Right cardiac atrium (tissue), 5 donors: ENCODE measurements at places on chromosomes 16 and 17.

- DNase-seq: no peak
These were observed 139.6 kb upstream of the NOL11 start for GRCh38 chr17:67578142-67578457.

DNA sequence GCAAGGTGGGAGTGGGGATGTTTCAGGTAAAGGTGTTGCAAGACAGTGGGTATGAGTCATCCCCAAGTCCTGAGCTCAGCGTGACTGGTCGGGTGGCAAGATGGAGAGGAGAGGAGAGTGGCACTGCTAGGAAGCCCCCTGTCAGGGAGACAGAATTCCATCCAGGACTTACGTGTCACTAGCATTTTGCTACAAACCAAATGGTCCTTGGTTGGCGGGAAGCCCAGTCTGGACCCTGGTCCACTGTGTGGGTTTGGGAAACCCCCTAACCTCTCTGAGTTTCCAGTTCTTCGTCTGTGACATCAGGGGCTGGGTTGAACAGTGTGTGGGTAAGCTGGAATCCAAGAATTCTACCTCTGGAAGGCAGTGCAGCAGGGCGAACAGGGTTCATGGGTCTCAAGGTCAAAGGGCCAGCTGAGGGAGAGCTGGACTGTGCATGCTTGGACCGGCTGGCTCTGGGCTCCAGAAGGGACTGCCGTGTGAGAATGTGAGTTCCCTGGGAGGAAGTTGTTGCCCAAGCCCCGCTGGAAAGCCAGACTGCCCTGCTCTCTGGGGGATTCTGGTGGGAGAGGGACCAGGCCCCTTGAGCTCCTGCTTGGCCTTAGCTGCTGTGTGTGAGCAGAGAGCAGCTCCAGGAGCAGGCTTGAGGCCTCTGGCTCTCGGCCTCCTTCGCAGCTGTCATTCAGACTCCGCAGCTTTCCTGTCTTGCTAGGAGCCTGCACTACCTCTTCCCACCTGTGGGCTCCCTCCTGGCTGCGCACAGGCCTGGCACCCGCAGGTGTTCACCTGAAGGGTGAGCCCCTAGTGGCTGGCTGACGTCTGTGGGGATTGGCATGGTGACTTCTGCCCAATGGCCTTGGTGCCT, 84.6 kb downstream of the NT5M start:
- DNase-seq: peak; percentile 38

DNA sequence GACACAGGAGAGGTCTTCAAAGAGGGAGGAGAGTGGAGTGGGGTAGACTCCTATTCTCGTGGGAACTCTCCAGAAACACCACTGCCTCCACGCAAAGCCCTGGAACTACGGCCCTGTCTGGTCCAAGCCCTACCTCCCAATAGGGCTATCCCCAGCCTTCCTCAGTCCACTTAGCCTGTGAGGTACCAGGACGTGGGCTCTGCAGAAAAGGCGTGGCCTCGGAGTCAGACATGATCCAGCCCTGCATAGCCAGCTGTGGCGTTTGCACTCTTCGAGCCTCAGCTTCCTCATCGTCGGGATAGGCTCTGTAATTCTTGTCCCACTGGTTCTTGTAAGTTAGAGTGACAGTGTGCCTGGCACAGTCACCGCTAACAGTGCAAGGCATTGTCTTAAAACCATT, 13.8 kb downstream of the ENDOV start:
- DNase-seq: no peak

- DNase-seq: no peak
These were observed 8.6 kb downstream of the SARM1 start for GRCh38 chr17:28379814-28380801.

- no peak for DNase-seq
These were observed 28.9 kb upstream of the ZNF750 start for GRCh38 chr17:82868715-82869131.

DNA sequence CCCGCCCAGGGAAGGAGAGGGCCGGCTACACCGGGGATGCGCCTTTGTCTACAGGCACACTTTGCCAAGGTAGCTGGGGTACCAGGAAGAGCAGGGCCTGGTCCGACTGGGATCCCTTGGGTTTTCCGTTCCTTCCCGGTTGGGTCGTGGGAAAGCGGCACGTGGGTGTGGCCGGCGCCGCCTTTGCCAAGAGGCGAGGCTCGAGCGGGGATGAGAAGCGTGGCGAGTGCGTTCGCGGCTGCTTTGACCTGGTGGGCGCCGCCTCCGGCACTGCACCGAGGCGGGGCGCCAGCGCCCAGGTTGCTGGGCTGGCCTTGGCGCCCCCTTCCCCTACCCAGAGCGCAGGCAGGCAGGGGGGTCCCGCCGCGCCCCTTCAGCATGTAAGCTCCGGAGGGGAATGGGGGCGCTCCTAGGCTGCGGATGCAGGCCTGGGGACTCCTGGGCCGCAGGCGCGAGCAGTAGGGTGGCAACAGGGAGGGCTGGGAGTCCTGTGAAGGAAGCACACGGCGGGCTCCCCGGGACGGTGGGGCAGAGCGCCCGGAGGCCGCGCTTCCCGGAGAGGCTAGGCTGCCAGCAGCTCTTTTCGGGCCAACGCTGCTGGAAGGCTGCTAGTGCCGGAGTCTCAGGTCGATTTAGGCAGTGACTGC, 2.0 kb downstream of the HAS3 start:
- peak; percentile 79 for DNase-seq

DNA sequence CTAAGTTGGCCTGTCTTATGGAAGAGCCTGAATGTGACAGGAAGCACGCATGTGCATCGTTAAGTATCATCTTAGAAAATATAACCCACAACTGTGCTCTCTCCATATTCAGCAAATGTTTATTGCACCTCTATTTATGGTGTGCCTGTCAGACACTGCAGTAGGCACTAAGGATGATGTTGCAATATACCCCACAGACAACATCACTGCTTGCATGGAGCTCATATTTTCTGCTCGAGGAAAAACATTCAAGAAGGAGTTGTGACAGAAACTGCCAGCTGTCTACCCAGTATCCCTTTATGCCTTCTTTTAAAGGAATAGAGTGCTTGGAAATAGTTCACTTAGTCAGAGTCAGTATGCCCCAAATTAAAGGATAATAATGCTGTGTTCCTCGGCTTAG, 132.3 kb upstream of the RBFOX1 start:
- DNase-seq: no peak

GRCh38 chr17:11990363-11990983, 6.8 kb downstream of the ZNF18 start:
- DNase-seq: no peak

- DNase-seq: no peak
These were observed 611 bp downstream of the SMARCE1 start for GRCh38 chr17:40646791-40647623.

GRCh38 chr16:65500007-65500406, 378.1 kb upstream of the CDH11 start:
- no peak for DNase-seq

DNA sequence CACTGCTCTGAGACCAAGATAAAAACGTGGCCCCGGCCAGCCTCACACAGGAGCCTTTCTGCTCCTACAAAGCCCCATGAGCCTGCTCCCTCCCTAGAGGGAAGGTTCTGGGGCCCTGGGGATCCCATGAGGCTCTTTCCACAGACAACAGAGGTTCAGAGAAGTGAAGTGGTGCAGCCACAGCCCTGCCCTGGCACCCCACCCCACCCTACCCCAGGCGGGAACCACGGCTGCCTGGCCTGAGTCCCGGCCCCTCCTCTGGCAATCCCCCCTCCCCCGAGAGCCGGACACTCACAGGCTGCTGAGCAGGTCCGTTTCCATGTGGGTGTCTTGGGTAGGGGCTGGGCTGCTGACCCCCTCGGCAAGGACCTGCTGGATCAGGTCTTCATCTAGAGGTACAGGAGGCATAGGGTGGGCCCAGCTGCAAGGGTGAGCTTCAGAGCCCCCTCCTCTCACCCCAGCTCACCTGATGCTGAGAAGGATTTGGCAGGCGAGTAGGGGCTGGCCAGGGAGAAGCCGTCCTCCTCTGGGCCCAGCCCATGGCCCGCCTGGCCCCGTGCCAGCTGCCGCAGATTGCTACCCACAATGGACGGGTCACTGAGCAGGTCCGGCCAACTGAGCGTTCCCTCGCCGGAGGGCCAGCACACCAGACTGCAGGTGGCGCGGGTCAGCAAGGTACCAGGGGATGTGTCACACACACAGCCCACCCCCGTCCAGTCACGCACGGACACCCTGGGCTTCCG, 38.7 kb downstream of the PKD1 start:
- DNase-seq: no peak

- no peak for DNase-seq
These were observed 37.2 kb upstream of the NGFR start for GRCh38 chr17:49457564-49458535.

DNA sequence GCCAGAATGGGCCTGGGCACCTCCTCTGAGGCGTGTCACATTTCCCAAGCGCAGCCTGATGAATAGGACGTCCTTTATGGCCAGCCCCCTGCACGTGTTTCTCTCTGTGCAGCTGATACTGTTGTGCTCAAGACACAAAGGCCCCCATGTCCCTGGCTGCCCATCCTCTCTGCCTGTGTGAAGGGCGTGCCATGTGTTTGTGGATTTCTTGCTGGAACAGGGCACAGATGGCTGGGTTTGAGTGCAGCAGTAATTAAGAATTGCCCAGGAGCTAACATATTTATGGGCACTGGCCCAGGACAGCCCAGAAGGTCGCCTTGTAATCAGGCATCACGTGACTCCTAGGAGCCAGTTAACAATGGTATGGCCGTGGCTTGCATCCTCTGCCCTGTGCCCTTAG, 181.1 kb downstream of the CCDC182 start:
- DNase-seq: no peak

- DNase-seq: no peak
These were observed 331 bp upstream of the ZNF287 start for GRCh38 chr17:16569358-16569712.

- DNase-seq: no peak
These were observed 139.8 kb downstream of the FOXL1 start for GRCh38 chr16:86718118-86718517.
